ENCODE measurements at places on chromosomes 6 and 20. TPM values are rescaled to one million over a fixed set of nuclear protein-coding genes. Genes with fewer than 3 reads are reported as not detected.
A peak's percentile ranks its signal among the peaks of the same experiment; 100 is the strongest.

Gene MUC22
- total RNA-seq = not detected

DNA sequence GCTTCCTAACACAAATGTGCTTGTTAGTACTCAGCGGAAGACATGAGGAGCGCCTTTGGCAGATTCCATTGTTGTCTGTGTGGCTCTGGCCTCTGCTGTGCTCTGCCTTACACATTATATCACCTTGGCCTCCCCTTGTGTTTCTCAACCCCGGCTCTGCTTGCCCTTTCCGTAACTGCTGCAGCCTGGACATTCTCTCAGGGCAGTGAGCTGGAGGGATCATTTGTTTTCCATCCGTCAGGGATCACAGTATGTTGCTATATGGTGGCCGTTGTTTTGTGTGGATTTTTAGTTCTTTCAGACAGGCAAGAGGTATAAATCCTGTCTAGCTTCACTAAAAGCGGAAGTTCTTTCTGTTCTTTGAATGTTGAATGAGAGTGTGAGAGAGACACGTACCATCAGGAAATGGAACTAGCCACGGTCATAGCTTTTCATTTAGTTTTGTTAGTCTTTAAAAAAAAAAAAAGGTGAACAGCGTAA, 175.1 kb downstream of the JARID2 start:
- no peak for DNase-seq

GRCh38 chr6:18431581-18431980, 44.4 kb downstream of the RNF144B start:
- peak; percentile 51 for DNase-seq

Gene UQCC2
- total RNA-seq = 38.4 TPM

GRCh38 chr6:124551711-124552233, 410.5 kb upstream of the RNF217 start:
- DNase-seq = no peak

Gene PDYN
- total RNA-seq = not detected

GRCh38 chr6:43804550-43805223, 34.7 kb downstream of the VEGFA start:
- DNase-seq = no peak

- no peak for DNase-seq
Measured at GRCh38 chr6:111329882-111330633, 153.0 kb downstream of the REV3L start.

GRCh38 chr6:111862741-111863140, 10.5 kb downstream of the FYN start:
- DNase-seq = no peak

DNA sequence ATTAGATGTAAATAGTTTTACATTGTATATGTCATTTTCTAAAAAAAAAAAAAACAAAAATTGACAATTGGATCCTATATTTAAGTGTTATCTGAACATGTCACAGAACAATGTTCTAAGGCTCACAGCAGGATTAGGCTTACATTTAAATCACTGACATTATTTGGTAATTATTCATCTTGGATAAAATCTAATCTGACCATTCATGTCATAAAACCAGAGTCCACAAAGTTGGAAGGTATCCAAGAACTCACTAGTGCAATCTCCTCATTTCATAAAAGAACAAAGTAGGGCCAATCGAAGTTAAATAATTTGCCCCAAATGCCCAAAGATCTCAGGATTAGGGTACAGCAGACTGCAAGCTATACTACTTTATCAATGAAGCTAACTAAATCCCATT, 73.0 kb downstream of the PDSS2 start:
- no peak for DNase-seq

- DNase-seq = no peak
Measured at GRCh38 chr6:112874881-112875280, 527.8 kb downstream of the RFPL4B start.

DNA sequence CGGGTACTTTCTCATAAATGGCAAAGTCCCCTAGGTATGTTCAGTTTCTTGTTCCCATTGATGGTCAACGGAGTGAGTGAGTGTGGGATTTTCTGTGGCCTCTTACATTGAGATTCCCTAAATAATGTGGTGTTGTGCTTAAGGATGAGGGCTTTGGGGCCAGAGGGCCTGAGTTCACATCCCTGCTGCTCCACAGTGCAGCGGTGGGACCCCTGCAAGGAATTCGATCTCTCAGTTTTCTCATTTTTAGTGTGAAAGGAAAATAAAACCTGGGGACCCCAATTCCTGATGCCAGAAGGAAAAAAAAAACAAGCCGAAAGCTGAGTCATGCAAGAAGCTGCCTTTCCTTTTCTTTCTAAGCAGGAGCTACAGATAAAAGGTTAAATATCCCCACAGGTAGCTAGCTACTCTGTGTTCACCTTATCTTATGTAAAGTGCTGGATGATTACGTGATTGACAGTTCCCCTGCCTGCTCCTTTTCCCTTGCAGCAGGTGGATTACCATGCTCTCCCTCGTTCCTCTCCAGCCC, 120.2 kb upstream of the CLDN20 start:
- no peak for DNase-seq

Gene CRIP3
- 0.67 TPM for total RNA-seq

GRCh38 chr20:47059536-47059935, 164.9 kb downstream of the EYA2 start:
- DNase-seq = no peak

Gene BPIFB4
- not detected for total RNA-seq

- DNase-seq = no peak
Measured at GRCh38 chr20:10660661-10661060, 13.1 kb downstream of the JAG1 start.

Gene NT5E
- total RNA-seq = 109 TPM

DNA sequence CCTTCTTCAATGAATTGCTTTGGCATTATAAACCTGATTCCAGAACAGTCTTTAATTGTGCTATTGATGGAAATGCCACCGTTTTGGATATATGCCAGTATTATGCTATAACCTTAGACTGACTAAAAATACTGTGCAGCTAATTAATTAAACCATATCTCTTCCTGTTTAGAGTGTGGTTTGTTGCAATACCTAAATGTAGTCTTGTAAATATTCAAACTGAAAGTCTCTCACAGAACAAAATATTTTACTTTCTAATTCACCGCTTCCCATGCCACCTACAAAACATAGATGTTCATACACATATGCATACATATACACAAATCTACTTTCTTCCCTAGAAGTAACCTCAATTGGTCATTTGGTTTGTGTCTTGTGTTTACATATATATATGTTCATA, 126.6 kb downstream of the SIM1 start:
- no peak for DNase-seq

- no peak for DNase-seq
Measured at GRCh38 chr6:108535114-108535742, 25.5 kb upstream of the FOXO3 start.

GRCh38 chr6:129233458-129234134, 350.7 kb downstream of the LAMA2 start:
- DNase-seq = no peak

DNA sequence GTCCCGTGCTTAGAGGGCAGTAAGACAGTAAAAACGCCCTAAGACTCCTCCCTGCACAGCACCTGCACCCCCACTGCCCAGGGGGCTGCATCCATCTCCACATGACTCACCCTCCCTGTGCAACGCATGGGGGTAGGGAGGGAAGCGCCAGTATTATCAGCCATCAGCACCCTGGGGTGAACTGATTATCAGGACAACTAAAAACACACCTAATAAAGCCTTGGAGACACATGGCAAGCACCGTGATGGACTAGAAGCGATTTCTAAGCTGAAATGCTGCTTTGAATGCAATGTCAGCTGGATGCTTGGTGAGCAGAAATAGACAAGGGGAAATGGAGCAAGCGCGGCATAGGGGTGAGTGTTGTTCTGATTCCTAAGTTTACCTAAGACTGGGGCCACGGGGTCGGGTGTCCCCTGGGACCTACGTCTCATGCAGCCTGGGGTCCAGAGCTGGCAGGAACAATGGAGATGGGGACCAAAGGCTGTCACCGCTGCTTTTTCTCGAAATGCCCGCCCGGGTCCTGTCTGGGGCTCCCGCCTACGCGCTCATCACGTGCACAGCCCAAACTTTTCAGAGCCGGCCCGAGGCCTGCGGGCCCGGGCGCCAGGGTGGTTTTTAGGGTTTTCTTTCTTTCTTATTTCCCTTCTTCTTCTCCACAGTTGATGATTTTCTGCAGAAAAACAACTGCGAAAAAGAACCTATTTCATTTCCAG, 702 bp upstream of the TNFAIP3 start:
- no peak for DNase-seq

All from kidney epithelial cell (primary cell).